Stimulated activated CD4-positive, alpha-beta T cell treated with anti-CD3 and anti-CD28 coated beads, Interleukin-4, amount 100 ng/mL, for 1 hour (primary cell): ENCODE measurements at places on chromosomes 7 and 10.
A peak's percentile ranks its signal among the peaks of the same experiment; 100 is the strongest.

DNA sequence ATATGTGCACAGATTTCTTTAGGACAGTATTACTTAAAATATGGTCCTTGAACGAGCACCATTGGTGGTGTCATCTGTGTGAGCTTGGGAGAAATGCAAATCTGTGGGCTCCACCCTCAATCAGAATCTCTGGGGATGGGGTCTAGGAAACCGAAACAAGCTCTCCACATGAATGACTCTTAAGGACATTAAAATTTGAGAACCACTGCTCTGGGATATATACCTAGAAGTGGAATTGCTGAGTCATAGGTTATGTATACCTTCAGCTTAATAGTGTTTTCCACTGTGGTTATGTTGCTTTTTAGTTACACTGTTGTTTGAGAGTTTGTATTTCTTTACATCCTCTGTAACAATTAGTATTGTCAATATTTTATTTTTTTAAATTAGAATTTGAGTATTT, 24.0 kb downstream of the ZNRF2 start:
- DNase-seq = no peak

DNA sequence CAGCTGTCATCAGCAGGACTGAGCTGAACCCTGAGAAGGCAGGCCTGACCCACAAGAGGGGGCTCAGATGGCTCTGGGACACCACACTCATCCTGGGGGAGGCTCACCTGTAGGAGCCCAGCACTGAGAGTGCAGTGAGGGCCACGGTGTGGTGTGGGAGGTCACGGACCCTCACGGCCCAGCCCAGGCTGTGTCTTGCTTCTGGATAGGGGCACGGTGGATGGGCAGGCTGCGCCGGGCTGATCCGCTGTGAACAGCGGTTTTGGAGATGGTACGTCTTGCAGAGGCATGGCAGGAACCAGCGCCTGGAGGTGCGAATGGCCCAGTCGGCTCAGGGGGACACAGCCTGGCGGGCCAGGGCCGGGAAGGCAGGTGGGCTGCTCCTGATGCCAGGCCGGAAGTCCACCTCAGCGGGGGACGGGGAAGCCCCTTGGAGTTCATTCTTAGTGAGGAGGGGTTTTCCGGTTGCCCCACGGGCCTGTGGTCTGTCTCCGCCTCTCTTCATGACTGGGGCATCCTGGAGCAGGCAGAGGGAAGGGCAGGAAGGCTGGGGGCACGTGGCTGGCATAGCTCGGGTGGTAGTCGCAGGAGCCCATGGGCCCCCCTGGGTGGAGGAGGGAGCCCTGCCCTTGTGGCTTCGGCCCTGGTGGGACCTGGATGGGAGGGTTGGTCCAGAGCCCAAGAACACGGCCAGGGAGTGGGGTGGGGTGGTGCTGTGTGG, 112.5 kb downstream of the UNCX start:
- DNase-seq = no peak

DNA sequence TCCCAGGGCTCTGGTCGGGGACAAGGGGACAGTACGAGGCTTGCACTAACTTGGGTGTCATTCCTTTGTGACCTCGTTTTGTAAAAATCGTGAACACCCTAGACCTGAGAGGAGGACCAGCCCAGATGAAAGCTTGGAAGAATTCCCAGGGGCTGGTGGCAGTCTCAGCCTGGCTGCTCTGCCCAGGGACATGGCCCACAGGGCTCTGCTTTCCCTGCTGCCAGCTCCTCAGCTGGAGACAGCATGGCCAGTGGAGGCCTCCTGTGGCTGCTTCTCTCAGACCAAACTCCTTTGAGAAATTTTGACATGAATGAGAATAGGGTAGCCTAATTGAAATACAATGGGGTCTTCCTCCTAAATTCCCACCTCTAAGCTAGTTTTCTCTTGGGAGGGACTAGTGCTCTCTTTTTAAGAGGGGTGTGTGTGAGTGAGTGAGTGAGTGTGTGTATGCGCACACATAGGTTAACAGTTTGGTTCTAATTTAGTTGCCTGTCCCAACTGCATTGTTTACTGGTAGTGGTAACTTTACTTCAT, 140.3 kb upstream of the EFCAB10 start:
- DNase-seq = no peak

GRCh38 chr7:105797652-105798051, 78.7 kb downstream of the ATXN7L1 start:
- no peak for DNase-seq

DNA sequence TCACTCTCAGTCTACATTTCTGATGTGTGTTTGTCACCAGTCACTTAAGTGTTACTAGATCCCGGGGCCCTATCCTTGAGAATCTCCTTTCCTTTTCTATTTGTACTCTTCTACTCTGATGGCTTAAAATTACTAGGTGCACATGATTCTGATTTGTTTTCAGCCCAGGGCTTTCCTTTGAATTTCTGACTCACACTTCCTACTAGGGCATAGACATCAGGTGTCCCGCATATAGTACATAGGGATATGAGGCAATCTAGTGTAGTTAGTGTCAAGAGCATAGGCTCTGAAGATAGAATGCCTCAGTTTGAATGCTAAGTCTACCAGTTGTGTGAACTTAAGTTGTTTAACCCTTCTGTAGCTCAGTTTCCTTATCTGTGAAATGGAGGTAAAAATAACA, 49.4 kb upstream of the LRRN3 start:
- DNase-seq = no peak

DNA sequence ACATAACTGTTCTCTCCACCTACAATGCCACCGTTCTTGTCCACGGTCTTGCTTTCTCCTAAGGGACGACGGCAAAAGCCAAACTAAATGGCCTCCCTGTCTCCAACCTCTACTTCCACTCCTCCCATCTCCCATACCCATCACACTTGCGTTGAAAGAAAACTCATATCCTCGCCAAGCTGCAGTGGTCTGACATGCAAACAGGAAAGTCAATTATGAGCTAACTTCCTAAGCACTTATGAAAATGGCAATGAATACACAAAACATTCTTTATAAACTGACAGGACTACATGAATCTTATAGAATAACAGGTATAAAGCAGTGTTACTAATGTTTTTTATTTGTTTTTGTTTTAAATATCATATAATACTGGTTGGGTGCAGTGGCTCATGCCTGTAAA, 46.4 kb downstream of the TYW1B start:
- DNase-seq = no peak

DNA sequence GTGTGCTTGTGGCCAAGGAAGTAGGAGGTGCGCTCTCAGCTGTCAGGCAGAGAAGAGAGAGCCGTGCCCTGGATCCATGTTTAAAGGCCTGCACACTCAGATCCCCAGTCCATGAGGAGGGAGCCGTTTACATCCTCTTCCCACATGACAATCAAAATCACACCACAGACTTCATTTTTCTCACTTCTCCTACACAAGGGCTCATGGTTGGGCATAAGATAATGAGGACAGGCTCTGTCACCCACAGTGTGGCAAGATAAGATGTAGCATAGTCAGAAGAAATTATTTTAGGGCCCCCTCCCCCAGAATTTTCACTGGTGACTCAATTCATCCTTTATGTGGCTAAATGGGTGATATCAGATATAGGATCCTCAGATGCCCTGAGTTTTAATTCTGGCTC, 35.9 kb upstream of the INHBA start:
- DNase-seq = no peak

DNA sequence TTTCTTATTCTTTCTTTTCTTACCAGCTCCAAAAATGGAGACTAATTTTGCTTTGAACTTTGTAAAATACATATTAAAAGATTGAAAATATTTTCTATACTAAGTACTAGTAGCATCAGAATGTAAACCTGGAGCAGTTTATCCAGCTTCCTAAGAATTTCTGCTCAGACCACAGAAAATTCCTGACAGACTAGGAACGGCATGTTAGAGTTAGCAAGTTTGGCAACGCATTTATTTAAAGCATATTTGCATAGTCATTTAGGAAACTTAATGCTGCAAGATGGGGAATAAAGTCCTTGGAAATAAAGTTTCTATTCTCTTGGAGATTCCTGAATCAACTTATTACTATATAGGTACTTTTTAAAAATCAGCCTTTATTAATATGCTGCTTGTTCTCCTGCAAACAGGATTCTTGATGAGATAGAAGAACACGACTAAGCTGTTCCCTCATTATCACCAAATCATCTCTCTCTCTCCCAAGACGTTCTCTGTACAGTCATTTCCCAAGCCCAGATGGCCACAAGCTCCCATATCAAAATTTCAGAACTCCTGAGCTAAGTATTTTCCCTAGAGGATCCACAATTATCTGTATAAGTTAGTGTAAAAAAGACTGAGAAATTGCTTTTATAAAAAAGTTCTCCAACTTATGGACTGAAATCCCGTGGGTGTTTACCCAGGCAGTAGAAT, 305.8 kb upstream of the NEBL start:
- DNase-seq = no peak

GRCh38 chr10:19412531-19412930, 363.9 kb downstream of the MALRD1 start:
- no peak for DNase-seq

GRCh38 chr10:71604324-71605018, 115.1 kb downstream of the C10orf105 start:
- no peak for DNase-seq

DNA sequence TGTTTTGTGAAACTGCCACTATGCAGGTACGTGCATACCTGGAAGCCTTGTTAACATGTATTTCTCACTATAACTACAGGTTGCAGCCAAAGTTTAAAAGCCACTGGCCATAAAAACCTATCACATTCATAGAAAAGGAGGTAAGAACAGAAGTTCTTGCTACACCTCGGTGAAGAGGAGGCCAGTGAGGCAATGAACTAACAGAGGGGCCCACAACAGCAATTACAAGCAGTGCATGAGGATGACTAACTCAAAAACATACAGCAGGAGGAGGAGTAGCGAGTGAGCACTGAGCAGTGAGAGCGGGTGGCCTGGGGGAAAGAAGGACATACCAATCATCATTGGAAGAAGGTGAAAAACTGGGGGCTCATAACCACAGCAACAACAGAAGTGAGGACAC, 51.6 kb downstream of the NUDCD3 start:
- DNase-seq = no peak

- DNase-seq = no peak
Observed at GRCh38 chr7:128247108-128247507, 6.0 kb downstream of the LEP start.

DNA sequence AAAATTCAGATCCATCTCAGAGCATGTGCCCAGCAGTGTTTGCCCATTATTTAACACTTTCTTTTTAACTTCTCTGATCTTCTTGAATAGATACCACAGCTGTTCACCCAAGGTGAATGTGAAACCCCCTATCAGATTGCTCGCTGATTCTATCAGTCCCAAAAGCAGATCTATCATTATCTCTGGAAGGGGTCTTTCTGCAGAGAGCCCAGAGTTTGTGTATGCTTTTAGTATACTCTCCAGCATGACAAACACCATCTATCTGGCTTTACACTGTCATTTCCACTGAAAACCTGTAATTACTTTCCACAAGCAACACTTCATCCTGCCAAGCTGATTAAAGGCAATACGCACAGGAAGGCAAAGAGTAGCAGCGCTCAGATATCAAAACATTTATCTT, 168.2 kb downstream of the CACNA2D1 start:
- DNase-seq = no peak

DNA sequence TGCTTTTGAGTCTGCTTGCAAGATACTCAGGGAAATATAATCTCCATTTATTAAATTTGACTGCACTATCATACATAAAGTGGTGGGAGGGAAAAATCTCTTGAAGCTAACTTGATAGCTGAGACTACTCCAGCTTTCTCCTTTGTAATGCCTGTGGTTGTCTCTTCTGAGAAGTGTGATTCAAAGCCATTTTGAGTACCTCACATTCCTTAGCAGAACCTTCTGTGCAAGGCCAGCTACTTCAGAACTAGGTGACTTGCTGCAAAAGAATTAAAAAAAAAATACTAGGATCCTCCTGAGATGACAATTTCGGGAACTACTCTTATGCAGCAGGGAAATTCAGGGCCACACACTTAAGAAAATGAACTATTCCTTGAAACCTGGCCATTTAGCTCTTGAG, 294.8 kb downstream of the MDFIC start:
- DNase-seq = no peak

GRCh38 chr10:122466951-122467381, 5.6 kb downstream of the HTRA1 start:
- DNase-seq = no peak

- peak; percentile 9 for DNase-seq
Observed at GRCh38 chr7:92831716-92832533, 4.4 kb downstream of the CDK6 start.

DNA sequence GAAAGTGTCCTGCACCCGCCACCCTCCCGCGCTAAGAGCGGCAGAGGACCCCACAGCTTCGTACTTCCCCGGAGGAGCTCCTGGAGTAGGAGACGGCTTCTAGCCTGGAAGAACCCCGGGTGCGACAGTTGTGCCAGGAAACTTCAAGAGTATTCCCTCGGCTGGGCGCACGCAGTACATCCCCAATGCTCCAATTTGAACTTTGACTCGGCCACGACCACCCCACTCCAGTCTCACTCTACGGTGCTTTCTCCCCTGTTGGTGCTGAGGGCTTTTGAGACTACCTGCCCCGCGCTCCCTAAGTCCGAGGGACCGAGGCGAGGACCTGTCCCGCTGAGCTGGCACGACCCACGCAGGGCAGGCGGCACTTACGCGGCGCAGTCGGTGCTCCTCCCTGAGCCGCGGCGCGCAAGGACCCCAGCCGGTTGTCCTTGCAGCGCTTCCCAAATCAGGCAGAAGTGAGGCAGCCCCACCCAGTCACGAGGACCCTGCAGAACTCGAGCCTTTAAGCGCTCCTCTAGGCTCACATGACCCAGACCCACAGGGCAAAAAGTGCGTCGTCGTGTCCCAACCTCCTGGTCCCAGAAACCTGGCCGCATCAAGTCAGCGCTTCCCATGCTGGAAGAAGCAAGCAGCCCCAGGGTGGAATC, at the start of gene CPVL:
CPVL (minus strand) TSS at position 481 of the 650 bp plus-strand sequence. CDS start 25,476 bp downstream, outside the sequence.
- no peak for DNase-seq

- DNase-seq = no peak
Observed at GRCh38 chr10:69358148-69358795, 58.4 kb downstream of the TACR2 start.

DNA sequence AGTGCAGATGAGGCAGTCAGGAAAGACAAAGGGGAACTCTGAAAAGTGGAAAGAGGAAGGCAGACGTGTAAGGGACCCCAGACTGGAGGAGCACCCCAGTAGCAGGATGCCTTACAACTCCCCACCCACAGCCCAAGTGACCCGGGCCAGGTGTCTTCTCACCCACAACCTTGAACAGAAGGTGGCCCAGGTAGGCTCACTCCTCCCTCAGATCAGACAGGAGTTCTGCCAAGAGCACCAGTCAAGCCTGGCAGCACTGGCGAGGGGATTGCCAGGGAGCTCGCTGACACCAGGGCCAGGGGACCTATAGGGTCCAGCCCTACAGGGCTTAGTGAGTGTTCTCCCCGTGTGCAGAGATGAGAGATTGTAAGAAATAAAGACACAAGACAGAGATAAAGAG, 27.1 kb upstream of the LMBR1 start:
- no peak for DNase-seq

- no peak for DNase-seq
Observed at GRCh38 chr10:64859911-64860310, 1338.7 kb downstream of the REEP3 start.
